Left renal pelvis (tissue), 4 donors: ENCODE measurements at places on chromosomes 7 and 10.

DNA sequence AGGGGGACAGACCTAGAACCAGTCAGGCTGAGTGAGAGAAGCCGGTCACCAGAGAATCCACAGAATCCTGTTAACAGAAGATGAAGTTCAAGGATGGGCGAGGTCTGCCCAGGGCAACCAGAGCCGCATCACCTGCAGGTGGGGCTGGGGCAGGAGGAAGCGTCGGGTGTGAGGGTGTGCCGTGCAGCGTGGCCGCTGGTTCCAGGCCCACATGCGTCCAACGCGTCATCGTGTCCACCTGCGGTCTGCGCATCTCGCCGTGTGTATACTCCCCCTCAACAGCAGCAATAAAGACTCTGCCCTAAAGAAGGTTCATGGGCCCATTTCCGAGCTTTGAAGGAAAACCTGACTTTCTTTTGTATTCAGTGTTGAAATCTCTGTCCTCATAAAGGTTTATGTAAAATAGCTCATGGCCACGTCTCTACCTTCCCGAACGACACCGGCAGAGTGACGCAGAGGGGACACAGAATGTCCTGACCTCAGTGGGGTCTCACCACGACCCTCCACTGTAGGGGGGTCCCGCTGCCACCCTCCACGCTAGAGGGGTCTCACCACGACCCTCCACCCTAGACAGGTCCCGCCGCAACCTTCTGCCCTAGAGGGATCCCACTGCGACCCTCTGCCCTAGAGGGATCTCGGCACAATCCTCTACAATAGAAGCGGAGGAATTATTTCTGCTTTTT, 446.9 kb downstream of the PTPRN2 start:
- no peak for DNase-seq

GRCh38 chr10:66786709-66787108, 139.1 kb upstream of the LRRTM3 start:
- DNase-seq = no peak

DNA sequence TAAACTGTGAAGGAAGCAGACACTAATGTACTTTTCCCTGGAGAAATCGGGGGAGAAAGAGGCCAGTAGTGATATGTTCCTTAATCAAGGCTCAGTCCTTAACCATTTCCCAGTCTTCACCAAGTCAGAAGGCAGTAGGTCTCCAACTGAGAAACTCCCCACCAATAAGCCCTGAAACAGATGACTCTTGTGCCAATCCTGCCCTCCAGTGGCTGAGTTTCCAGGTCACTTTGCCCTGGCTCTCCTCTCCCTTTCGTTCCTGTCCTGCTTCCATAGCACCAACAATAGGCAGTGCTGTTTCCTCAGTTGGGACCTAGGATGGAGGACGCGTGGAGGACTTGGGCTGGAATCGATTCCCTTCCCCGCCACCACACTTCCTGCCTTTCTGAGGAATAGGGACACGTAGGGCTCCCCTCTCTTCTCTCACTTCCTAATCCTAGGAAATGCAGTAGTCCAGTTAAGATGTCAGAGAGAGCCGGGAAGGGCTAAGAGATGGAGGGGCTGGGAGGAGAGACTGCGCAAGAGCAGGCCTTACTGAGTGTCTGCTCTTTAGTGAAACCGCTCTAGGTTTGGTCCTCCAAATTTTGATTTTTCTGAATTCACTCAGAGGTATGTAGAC, 23.4 kb downstream of the ATOH7 start:
- DNase-seq = peak; percentile 38

DNA sequence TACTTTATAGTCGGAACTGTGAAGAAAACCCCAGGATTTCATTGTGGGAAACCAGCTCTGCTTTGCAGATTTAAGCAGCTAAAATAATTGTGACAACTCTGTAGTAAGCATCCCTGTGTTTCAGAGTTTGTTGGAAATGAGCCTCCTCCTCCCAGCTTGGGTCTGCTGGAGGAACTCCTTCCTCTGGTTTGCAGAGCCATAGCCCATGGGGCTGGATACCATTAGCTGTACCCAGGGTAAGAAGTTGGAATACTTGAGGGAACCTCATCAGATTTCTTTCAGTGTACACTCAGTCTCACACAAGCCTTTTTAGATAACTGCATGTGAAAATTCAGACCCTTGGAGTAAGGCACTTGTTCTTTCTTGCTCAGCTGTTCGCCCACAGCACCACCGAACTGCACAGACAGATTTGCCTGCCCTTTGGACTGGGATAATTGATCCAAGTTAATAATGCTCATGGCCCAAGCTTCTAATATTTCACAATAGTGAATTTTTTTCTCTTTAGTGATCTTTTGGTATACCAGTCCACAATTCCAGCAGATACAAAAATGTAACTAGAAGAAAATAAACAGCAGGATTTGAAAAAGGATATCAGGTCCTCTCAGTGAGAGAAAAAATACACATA, 467.4 kb upstream of the FZD8 start:
- no peak for DNase-seq

DNA sequence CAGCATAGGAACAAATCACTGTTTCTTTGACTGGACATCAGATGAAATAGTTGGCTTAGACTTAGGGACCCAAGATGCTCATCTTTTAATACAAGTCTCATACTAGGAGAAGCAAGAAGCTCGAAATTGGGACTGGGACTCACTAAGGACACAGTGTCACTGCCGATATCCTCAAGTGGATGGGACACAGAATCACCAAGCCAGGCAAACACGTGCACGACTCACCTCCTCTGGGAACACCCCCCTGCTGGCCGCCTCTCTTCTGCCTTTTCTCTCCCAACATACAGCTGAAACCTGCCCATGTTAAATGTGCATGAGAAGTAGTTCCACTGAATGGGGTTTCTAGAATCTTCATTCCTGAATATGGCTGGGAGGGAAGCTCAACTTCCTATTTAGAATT, 106.6 kb upstream of the FAM204A start:
- no peak for DNase-seq

DNA sequence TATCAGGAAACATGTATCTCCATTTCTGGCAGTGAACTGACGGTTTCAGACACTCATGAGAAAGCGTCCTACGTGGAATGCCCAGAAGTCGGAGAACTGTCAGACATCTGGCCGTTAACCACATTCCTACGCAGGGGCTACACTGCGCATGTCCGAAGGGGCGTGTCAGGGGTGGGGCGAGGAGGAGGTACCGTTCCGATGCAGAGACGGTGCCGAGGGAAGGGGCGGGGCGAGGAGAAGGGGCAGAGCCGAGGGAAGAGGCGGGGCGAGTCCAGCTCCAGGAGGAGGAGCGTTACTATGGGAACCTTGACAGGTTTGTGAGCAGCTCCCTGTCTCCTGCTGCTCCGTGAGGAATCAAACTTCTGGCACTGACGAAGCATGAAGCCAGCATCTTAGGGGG, 366.9 kb upstream of the NUPR2 start:
- DNase-seq = no peak

- no peak for DNase-seq
These were observed 4.4 kb downstream of the SPOCK2 start for GRCh38 chr10:72083790-72084459.

GRCh38 chr7:158946771-158947170, 90.4 kb downstream of the DYNC2I1 start:
- DNase-seq = no peak

DNA sequence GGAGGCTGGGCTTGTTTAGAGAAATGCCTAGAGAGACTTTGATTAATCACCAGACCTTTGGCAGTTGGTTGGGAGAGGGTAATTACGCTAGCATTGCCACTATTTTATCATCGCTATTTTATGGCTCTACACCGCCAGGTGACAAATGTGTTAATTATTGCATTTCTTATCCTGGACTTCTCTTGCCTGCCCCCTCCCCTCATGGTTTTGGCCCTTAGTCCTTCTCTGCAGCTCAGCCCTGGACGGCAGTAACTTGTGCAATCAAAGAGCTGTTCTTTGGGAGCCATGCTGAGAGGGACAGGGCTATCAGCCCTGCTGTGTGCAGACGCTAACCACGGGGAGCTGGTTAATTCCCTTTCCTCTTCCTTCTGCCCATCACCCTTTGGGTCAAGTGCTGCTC, 585.0 kb downstream of the AUTS2 start:
- peak; percentile 25 for DNase-seq

DNA sequence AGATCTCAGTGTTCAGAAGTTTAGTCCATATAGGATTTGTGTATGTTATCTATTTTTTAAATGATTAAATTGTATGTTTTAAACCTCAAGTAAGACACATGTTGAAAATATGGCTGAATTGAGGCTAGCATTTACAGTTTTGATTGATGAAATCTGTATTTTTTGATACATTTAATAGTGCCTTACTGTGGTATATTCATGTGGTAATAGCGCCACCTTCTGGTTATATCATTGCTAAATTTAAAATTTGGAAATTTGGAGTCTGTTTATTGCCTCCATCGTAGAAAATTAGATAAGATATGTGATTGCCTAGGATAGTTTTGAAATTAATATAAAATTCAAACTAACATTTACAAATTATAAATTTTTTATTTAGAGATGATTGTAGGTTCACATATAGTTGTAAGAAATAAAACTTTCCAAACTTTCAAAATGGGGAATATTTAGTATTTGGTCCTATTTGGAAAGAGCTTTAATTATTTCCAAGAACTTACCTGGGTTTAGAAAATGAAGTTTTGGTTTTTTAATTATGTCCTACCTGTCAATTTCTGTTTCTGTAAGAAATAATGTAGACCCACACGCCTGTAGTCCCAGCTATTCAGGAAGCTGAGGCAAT, 19.1 kb upstream of the ARMS2 start:
- DNase-seq = peak; percentile 5

DNA sequence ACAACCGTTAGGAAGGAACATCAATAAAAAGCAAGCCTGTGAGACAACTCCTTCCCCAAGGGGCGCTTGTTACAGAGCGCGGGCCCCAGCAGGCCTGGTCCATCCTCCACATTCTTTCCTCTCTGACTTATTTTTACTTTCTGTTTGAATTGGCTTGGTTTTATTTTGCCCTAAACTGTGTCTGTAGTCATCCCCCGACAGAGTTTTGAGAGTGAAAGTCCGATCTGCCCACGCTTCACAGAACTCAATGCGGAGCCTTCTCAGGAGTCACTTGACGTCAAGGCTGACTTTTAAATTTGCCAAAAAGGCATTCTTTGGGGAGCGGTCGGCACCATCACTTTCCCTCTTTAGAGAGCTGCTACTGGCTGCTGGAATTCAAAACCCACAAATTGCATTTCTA, 150.1 kb upstream of the KLF6 start:
- no peak for DNase-seq

DNA sequence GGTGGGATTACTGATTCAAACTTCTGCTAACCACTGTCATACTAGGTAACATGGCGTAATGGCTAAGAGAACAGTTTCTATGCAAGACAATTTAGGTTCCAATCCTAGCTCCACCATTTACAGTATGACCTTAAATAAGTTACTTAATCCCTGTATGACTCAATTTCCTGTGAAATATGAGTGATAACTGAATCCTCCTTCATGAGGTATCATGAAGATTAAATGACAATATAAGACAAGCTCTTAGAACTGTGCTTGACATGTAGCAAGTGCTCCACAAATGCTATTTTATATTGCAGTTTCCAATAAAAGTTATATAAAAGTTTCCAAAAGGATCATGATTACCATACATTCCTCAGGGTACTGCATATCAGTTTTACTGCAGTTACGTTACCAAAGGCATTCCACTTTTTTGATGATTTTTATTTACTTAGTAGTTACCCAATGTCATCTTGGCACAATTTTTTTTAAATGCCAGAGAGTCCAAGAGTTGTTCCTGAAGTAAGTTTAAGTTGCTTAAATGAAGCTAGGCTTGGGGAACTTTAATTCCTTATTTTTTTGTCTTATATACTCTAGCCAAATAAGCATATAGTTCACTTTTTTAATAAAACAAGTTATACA, 7.1 kb downstream of the DOCK4 start:
- DNase-seq = no peak

- no peak for DNase-seq
These were observed 30.3 kb downstream of the ARL5B start for GRCh38 chr10:18689498-18689897.

GRCh38 chr7:144527051-144527471, 123.6 kb upstream of the NOBOX start:
- no peak for DNase-seq

- DNase-seq = no peak
These were observed at the start of gene PWWP2B for GRCh38 chr10:132397036-132397541. PWWP2B (plus strand) TSS chr10:132397200; CDS start chr10:132397227, 27 bp downstream.

GRCh38 chr7:101678658-101679057, 49.6 kb upstream of the MYL10 start:
- no peak for DNase-seq

DNA sequence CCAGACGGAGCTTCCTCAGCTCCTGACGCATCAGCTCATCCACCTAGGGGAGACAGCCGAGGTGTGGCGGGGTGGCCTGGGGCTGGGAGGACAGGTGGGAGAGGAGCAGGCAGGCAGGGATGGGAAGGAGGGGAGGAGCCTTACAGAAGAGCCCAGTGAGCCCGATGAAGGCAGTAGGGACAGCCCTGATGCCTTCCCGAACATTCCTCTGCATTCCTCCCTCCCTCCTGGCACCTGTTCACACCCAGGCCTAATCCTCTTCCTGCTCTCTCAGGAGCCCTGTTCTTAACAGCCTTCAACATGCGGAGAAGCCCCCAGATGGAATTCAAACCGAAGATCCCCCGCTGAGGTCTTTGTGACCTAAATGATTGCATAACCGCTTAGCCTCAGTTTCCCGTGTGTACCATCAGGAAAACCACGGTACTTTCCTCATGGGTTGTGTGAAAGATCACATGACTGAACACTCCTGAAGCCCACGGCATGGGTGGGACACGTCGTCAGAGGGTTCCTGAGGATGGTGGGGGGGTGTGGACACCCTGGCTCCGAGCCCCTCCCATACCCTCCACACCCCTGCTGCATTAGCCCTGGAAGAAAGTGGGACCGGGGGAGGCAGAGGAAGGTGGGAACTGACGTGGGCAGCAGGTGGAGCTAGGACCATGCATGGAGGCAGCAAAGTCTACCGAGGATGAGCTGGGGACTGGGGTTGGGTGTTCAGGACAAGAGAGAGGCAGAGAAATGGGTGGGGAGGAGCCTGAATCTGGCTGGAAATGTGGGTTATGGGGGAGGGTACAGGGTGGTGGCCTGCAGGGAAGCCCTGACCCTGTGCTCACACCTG, 8.8 kb upstream of the ASB10 start:
- no peak for DNase-seq

- no peak for DNase-seq
These were observed 63.4 kb downstream of the RAMP3 start for GRCh38 chr7:45220846-45221618.

- DNase-seq = no peak
These were observed 138.3 kb downstream of the JCAD start for GRCh38 chr10:29921071-29921446.

DNA sequence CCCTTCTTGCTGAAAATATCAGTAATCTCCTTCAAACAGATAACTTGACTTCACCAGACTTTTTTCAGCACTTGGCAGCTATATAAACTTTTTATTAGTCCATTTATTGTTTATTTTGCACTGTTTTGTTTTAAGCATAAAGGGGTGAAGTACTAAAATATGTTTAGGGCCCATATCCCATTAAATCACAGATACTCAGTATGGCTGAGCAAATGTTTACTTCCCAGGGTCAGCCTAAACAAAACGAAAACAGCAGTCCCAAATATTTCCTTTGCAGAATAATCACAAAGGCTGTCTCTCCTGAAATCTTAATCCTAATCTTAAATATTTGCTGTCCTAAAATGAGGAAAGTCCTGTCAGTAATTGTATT, 649.6 kb downstream of the TNS3 start:
- DNase-seq = no peak

- DNase-seq = no peak
These were observed 86.4 kb upstream of the RNF148 start for GRCh38 chr7:122789156-122789555.

- no peak for DNase-seq
These were observed 35.4 kb upstream of the ZNF107 start for GRCh38 chr7:64630496-64630895.
